ENCODE measurements at places on chromosomes 6 and 20. TPM values are rescaled to one million over a fixed set of nuclear protein-coding genes. Genes with fewer than 3 reads are reported as not detected.

GRCh38 chr6:49519660-49520059 lies 19.9 kb downstream of the GLYATL3 start:
- no peak for DNase-seq

The PLCB4 gene
- total RNA-seq = 13.0 TPM

The OR12D3 gene
- total RNA-seq = not detected

DNA sequence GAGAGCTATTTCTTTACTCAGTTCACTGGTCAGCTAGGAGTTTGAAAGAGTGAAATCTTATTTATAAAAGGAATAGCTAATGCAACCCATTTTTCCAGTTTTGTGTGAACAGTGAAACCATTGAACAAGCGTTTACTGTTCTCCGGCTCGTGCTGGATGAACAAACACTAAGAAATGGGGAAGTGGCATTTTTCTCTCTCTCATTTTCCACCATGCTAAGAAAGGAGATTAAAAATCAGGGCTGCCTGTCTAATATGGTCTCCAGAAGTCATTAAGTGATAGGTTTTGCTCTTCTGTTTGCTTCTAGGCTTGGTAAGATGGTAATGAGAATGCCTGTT lies 774 bp upstream of the SFT2D1 start:
- no peak for DNase-seq

DNA sequence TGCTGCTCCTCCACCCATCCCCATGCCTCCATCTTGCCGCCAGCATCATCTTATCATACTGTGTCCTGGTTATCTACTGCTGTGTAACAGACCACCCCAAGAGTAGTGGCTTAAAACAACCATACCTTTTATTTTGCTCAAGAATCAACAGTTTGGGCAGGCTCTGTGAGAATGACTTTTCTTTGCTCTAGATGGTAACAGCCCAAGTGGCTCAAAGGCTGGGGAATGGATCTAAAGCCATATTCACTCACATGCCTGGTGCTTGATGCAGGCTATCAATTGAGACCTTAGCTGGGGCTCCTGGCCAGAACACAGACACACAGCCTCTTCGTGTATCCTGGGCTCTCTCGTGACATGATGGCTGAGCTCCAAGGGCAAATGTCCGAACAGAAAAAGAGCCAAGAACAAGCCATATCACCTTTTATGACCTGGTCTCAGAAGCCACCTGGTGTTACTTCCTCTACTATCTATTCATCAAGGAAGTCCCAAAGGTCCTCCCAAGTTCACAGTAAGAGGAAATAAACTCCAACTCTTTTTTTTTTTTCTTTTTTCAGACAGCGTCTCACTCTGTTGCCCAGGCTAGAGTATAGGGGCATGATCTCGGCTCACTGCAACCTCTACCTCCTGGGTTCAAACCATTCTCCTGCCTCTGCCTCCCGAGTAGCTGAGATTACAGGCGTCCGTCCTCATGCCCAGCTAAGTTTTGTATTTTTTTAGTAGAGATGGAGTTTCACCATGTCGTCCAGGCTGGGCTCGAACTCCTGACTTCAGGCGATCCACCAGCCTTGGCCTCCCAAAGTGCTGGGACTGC lies 159.3 kb upstream of the JARID2 start:
- no peak for DNase-seq

- DNase-seq = no peak
Measured at GRCh38 chr6:25365154-25365553, 86.0 kb downstream of the CARMIL1 start.

DNA sequence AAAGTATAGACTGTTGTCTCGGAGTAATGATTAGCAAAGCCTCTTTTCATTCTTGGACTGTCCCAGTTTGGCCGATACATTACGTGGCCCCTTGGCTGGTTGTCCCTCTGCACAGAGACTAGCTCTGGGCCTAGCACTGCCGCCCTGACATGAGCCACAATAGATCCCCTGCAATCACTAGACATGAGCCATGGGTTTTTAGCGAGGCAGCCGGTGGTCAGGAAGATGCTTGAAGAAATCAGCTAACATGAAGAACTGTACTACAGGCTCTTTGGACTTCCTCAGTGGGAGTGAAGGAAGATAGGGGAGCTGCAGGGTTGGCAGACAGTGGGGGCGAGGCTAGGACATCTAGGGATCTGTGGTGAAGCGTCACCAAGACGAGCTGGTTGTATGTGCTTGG lies 11.0 kb downstream of the DUSP22 start:
- no peak for DNase-seq

DNA sequence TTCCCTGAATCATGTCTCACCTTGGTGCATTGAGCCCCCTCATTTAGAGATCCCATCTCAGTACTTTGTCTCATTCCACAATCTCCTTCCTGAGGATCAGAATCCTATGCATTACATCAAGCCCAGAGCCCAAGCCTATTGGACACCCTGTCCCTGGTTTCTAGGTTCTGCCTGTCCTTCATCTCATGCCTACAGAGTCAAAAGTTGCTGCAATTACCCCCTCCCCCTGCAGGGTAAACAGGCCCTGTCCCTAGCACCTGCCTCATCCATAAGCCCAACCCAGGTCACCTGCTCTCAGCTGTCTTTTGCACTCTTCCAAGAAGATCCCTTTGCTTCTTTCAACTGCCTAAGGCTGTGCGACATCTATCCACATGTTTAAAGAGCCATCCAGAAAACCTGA lies 93.9 kb downstream of the SPTLC3 start:
- no peak for DNase-seq

- no peak for DNase-seq
Measured at GRCh38 chr6:113634352-113635163, 222.6 kb upstream of the MARCKS start.

GRCh38 chr6:83127258-83127657 lies 59.8 kb downstream of the DOP1A start:
- DNase-seq = no peak

The OVOL2 gene
- 21.0 TPM for total RNA-seq

- DNase-seq = no peak
Measured at GRCh38 chr20:43567477-43567876, 8.7 kb downstream of the SGK2 start.

DNA sequence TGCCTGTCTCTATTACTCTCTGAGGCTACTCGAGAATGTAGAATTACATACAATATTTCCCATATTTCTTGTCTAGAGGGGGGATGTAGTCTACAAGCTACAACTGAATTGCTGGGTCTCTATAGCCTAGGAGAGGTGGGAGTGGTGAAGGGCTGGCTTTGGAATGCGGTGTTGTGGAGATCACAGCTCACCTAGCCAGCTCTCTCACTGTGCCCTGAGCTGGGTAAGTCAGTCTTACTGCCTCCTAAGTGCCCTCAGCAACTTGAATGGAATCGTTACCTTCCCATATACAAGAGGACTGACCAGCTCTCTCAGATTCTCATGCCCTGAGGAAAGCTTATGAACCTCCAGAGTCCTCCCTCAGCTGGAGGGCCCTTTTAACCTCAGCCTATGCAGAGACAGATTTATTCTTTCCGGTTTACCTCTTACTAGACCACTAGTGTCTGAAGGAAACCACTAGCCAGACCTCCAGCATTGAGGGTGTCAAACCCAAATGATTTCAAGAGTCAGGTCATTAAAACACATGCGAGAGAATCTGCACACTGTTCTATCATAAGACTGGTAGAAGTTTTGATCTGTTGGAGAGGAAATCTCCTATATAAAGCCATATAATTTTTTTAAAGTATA lies 20.6 kb downstream of the VIP start:
- no peak for DNase-seq

GRCh38 chr6:142773324-142773723 lies 171.7 kb downstream of the HIVEP2 start:
- DNase-seq = no peak
